ENCODE measurements at places on chromosomes 6 and 20. TPM values are rescaled to one million over a fixed set of nuclear protein-coding genes. Genes with fewer than 3 reads are reported as not detected.

The TBPL1 gene
- polyA plus RNA-seq, result 27.4 TPM

The PRL gene
- polyA plus RNA-seq, result 0.78 TPM

The HLA-C gene
- 225 TPM for polyA plus RNA-seq

The BNIP5 gene
- 11.2 TPM for polyA plus RNA-seq

The C2 gene
- 9.3 TPM for polyA plus RNA-seq

The OR12D3 gene
- polyA plus RNA-seq, result not detected

The MRPS10 gene
- 25.2 TPM for polyA plus RNA-seq

The JAG1 gene
- polyA plus RNA-seq, result 72.0 TPM

The LTA gene
- polyA plus RNA-seq, result 0.96 TPM

DNA sequence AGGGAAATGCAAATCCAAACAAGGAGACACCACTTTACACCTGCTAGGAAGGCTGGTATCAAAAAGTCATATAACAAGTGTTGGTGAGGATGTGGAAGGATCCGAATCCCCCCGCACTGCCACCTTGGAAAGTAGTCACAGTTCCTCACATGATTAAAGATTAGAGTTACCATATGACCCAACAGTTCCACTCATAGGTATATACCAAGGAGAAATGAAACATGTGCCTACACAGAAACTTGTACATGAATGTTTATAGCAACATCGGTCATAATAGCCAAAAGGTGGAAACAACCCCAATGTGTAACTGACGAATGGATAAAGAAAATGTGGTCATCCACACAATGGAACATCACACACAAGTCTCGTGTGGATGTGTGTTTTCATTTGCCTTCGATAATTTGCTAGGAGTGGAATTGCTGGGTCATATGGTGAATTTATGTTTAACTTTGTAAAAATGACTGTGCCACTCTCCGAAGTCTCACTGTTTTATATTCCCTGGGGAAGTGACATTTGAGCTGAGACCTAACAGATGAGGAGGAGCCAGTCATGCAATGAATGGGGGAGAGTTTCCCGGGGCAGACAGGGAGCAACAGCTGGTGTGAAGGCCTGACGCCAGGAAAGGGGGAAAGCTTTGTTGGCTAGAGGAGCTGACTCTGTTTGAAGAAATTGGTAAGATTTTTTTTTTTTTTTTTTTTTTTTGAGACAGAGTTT lies 125.9 kb upstream of the MLN start:
- no peak for DNase-seq

DNA sequence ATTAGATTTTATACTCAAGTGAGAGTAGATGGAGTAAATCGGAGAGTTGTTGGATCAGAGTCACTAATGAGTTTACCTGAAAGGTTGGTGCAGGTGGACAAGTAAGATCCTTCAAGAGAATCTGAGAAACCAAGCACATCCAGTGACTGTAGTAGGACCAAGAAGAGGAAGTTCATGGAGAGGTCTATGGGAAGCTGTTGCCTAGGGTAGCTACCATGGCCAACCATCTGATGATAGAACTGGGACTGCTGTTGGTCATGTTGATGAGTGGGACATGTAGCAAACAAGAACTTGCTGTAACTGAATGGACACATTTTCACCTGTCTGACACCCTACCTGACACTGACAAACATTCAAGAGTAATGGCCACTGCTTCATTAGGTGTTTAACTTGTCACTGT lies 11.3 kb upstream of the ADGB start:
- DNase-seq, result no peak

DNA sequence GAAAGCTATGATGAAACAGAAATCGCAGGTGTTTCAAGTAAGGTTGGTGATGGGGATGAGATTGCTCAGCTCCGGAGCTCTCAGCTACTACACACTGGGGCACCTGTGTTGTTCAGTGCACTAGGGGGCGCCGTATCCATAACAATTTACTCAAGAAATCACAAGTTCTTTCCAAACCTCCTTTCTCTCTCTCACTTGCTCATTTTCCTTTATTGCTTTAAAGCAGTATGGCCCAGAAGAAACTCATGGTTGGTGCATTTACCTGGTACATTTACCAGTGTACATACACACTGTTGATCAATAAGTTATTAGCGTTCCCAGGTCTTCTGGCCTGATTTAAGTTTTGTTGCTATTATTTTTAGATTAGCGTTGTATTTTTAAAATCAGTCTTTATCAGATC lies 235.2 kb upstream of the TAB2 start:
- DNase-seq, result peak; percentile 53

DNA sequence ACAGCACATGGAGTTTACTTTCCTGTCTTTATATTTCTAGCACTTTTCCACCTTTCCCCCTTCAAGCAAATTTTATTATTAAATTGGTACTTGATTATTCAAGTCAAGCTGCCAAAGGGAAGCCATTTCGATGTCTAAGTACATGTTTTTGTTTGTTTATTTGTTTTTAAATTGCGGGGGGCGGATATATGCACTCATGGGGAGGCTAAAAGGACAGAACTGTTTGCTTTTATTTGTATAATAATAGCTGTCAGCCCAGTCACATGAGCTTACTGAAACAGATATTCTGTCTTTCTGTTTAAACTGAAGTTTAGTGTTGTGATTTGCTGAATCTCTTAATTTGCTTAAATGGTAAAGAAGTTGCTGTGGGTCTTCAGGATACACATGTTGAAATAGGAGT lies 49.6 kb upstream of the PLCG1 start:
- DNase-seq, result no peak

DNA sequence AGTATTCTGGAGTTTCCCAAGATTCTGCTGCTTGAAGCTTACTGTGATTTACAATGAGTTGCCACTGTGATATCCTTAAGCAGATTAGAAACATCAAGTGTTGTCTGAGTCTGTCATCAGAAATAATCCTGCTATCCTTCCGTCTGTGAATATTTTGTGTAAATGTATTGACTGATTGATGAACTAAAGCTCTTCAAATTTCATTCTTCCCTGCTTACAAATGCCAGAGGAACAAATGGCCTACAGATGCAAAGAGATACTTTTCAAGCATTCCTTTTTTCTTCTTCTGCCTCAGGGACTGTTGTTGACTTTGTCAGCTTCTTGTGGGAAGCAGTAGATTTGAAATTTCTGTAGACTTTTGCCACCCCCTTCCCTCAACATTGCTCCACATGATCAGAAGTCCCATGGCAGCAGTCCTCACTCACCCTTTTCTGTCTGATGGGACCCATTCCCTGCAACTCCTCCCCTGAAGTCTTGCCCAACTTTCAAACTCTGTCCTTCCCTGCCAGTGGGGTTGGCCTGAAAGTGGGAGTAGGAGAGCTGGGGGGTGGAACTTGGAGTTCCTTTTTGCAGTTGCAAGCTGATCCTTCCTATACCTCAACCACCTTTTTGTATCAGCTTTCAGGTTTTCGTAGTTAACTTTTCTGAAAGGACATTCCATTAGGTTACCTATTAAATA lies 38.5 kb upstream of the MLIP start:
- DNase-seq, result no peak

DNA sequence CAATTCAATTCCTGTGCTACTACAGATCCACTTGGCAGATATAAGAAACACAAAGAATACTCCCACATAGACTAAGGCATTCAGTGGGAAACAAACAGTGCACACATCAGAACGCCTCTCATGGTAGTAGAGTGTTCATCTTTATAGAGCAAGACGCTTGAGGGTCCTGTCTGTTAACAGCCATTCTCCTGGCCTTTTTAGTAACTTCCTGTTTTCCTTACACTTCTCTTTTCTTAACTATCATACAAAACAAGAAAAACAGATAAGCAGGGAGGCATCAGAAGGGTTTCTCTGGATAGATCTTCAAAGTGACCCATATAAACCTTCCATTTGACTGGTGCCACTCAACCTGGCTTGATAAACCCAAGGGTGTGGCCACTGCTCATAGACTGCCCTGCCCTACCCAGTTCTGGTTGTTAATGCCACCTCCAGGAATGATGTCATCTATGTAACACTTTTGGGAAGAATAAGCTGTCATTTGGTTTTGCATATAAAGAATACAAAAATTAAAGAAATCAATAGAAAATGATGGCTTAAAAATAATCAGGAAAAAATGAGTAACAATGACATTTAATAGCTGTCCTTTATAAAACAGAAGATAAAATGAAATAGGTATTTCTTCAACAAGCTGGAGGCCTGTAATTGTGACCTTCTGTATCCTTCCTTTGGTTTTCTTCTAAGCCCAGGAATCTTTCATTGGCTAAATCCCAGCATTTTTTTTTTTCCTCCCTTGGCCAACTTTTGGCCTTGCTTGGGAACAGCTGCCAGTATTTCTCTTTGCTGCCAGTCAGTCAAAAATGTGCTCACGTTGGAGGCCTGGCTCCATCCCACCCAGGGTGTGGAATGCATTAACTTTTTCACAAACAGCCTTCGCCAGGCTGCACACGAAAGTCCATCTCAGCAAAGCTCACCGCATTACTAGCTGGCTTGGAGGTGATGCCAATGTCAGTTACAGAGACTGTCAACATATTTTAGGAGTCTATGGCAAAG lies 103.5 kb downstream of the GJA10 start:
- DNase-seq, result no peak

DNA sequence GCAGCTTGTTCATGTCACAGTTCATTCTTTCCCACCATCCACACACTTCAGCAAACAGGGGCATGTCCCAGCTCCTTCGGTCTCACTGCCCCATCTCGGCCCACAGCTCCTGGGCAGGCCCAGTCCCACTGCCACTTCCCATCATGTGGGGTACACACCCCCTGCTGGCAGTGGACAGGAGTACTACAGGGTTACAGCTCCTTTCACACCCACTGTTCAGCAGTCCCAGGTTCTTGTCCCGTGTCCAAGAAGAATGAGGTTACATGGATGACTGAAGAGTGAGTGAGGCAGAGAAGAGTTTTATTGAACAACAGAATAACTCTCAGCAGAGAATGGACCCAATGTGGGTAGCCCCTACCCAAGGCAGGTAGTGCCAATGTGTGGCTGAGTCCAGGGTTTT lies 77.8 kb upstream of the SMLR1 start:
- no peak for DNase-seq

Measured in large intestine (tissue), 12 donors.